ENCODE measurements at places on chromosomes 1 and 21.

DNA sequence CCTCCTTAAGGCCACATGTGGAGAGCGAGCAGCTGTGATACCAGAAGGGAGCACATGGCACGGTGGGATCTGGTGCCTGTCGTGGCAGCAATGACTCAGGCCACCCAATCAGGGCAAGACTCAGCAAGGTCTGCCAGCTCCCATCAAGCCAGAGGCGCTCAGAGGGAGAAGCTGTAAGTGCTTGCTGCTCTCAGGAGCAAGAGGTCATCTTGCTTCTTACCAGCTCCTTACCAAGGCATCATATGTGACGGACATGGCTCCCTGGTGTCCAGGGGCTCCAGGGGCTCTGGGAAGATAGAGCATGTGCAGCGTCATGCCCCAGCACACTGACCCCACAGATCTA is 72.9 kb downstream of the ITPKB start:
- no peak for DNase-seq

GRCh38 chr21:20997636-20998455 is at the start of gene NCAM2:
NCAM2 (plus strand) TSS chr21:20998409.
- DNase-seq, result no peak

GRCh38 chr1:85461216-85461918 is 3.6 kb downstream of the DDAH1 start:
- peak; percentile 31 for DNase-seq

GRCh38 chr1:212686069-212686468 is 13.6 kb downstream of the BATF3 start:
- no peak for DNase-seq

DNA sequence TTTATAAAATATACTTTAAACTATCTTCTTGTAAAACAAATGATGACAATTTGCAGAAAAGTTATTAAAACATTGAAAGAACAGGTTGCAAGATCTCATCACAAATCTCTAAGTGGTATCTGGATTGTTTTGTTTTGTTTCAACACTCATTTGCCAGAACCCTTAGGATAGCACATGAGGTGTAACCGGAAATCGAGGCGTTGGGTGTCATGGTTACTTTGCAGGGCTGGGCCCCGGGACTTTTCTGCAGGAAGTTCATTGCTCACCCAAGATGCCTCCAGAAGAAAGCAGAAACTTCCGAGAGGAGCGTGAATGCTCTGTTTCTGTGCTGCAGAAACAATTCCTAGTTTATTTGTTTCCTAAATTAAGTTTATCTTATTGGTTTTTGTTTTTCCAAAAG is 2.5 kb downstream of the DISC1 start:
- DNase-seq, result no peak

GRCh38 chr21:31098576-31099005 is 60.3 kb upstream of the KRTAP19-8 start:
- DNase-seq, result peak; percentile 32

GRCh38 chr1:8512504-8512903 is 194.6 kb downstream of the SLC45A1 start:
- no peak for DNase-seq

- DNase-seq, result no peak
Measured at GRCh38 chr1:172485626-172486025, 41.8 kb upstream of the PIGC start.

- no peak for DNase-seq
Measured at GRCh38 chr1:54400329-54400728, 5.9 kb downstream of the SSBP3 start.

- no peak for DNase-seq
Measured at GRCh38 chr1:174031099-174031498, 8.9 kb upstream of the RC3H1 start.

GRCh38 chr1:246181241-246181640 is 325.8 kb downstream of the SMYD3 start:
- DNase-seq, result no peak

DNA sequence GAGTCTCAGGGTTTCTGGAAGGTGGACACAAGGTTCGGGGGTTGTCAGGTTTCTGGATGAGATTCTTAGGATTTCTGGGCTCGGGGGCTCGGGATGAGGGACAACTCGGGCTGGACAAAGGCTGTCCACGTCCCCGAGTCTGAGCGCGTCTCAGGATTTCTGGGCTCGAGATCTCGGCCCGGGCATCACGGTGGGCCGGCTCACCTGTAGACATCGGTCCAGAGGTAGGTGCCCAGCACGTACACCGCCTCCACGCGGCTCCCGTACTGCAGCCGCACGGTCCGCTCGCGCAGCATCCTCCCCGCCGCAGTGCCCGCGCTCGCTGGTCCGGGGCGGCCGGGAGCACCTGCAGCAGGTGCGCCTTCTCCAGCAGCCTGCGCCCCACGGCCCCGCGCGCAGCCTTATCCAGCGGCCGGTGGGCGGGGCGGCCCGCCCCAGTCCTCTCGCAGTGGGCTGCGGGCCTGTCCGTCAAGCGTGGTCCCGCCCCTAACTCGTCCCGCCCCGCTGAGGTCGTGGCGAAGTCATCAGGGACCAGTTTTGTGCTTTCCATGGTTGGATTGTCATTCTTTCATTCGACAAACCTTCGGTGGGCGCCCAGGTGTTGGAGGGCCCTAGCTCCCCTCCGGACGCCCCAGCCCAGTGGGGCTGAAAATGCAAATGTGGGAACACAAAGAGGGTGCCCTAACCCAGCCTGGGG is at the start of gene PADI2:
PADI2 (minus strand) TSS at position 376 of the 697 bp plus-strand sequence; CDS start at position 296, 80 bp downstream.
- DNase-seq, result peak; percentile 77

DNA sequence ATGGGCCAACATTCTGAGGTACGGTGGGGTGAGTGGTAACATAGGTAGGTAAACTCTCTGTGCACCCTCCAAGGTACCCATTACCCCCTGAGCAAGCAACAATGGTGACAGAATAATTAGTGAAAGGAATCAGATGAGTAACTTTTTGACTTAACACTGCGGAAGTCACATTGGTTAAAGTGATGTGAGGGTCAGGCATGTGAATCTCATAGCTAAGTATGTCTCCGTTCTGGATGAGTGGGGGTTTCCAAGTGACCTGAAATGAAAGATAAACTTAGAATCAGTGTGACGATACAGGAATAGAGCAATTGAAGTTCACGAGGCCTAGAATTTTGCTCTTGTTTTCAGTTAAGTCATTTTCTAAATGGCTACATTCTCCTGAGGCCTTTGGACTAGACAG is 311.7 kb downstream of the KCTD3 start:
- no peak for DNase-seq

DNA sequence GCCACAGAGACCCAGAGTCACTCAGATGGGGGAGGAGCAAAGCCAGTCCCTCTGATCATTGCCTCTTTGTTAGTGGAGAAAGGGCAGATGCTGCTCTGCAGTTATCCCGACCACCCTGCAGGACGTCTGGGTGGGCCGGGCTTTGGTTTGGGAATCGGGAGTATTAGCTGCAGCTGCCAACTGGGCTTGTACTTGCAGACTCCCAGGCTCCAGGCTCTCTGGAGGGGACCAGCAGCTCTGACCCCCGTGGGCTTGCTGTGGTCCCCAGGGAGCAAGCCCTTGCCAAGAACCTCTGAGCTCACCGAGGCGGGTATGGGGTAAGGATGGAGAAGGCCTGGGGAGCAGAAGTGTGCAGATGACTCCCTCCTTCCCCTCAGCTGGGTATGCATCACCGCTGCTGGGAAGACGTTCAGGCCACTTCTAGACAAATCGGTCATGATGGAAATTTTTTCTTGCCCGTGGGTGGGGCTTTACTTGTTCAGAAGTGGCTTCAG is 21.6 kb downstream of the MAPKAPK2 start:
- DNase-seq, result no peak

- no peak for DNase-seq
Measured at GRCh38 chr1:3799976-3800685, 3.8 kb upstream of the LRRC47 start.

DNA sequence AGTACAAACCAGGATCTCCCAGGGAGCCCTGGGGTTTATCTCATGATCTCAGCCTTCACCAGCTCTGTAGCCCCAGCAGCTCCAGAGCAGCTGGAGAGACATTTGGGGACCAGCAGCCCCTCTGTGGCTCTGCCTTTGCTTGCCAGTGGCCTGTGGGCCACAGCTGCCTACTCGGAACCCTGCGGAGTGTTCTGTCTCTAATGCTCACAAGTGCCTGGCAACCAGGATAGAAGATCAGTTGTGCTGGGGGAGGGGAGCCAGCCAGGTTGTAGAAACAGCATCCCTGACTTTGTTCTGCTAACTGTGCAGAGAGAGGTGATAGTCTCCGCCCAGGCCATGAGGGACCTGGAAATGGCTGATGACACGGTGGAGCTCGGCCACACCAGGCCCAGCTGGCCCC is 50.9 kb upstream of the KCNJ15 start:
- no peak for DNase-seq

- no peak for DNase-seq
Measured at GRCh38 chr1:11924334-11925195, 1.7 kb downstream of the KIAA2013 start.

GRCh38 chr1:65011983-65012382 is 45.6 kb upstream of the JAK1 start:
- no peak for DNase-seq
